ENCODE measurements at places on chromosomes 12 and 14. TPM values are rescaled to one million over a fixed set of nuclear protein-coding genes. Genes with fewer than 3 reads are reported as not detected.

The CISTR gene
- total RNA-seq, result not detected

The LHX5 gene
- total RNA-seq, result not detected

The KRT6B gene
- 0.33 TPM for total RNA-seq

The DNAL1 gene
- 11.0 TPM for total RNA-seq

The SDSL gene
- total RNA-seq, result 4.9 TPM

The KRT78 gene
- total RNA-seq, result not detected

The IFT43 gene
- 27.0 TPM for total RNA-seq
